ENCODE measurements at places on chromosomes 2 and 18.
A peak's percentile ranks its signal among the peaks of the same experiment; 100 is the strongest.

- no peak for DNase-seq
Observed at GRCh38 chr2:2570360-2570759, 239.3 kb upstream of the MYT1L start.

- no peak for DNase-seq
Observed at GRCh38 chr2:100936070-100936741, 65.9 kb upstream of the RPL31 start.

- peak; percentile 66 for DNase-seq
Observed at GRCh38 chr18:44325903-44326635, 354.6 kb upstream of the SETBP1 start.

DNA sequence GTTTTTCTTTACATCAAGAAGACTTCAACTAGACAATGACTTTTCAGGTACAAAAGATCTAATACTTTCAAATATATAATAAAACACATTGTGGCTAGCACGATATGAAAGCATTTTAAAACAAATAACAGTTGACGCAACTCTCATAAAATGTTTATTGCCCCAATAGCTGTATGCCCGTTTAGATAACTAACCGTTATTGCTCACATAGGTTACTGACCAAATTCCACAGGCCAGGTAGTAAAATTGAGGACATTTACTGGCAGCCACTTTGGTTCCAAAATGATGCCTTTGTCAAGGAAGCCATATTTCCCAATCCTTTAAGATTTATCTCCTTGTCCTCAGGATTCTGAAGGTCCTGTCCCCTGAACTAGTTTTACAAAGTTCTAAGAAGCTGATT, 2.9 kb upstream of the REG1B start:
- no peak for DNase-seq

DNA sequence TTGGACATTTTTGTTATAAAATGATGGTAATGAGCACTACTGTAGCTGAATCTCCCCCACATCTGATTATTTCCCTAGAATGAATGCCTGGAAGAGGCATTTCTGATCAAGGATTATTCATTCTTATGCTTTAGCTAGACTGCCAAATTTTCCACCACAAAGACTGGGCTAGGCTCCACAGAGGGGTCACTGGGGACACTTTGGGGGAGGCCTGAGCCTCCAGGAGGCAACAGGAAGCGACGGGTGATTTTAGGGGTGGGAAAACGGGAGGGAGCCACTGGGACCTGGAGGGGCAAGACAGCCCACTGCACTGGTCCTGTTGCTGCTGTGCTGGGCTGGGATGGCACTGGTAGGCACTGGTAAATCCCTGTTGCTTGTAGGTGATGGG, 2.4 kb upstream of the ASB1 start:
- DNase-seq = no peak

DNA sequence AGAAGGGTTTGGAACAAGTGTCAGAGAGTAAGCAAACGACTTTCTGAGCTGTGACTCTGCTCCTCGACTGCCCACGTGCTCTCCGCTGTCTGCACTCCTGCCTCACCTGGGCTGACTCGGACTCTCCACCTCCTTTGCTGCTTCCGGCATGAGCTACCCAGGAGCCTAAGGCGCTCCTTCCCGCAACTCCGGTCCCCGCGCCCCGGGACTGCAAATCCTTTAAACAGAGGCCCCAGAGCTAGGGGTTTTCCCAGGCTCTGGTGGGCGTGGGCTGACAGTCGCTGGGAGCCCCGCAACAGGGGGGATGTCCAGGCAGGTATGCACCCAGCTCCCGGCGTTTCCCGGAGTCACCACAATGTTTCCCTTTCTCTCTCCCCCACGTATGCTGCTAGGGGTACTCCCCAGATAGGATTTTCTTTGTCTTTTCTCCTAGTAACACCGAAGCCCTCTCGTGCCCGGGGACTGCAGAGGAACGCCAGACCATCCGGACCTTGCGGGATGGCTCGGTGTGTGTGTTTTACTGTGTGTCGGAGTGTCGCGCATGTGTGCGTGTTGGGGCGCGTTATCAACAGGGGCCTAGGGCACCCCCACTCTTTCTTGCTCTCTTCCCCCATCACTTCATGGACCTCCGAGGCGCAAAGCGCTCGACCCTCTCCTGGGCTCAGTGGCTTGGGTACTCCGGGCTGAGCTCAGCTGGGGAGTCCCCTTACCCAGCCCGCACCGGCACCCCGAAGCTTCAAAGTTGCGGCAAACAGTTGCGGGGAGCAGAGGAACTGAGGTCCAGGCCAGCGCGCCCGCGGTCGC, 691 bp upstream of the THSD7B start:
- DNase-seq = no peak

Data from left cardiac atrium (tissue), 4 donors.